Fibroblast of skin of left biceps (primary cell): ENCODE measurements at places on chromosomes 16 and 17.

DNA sequence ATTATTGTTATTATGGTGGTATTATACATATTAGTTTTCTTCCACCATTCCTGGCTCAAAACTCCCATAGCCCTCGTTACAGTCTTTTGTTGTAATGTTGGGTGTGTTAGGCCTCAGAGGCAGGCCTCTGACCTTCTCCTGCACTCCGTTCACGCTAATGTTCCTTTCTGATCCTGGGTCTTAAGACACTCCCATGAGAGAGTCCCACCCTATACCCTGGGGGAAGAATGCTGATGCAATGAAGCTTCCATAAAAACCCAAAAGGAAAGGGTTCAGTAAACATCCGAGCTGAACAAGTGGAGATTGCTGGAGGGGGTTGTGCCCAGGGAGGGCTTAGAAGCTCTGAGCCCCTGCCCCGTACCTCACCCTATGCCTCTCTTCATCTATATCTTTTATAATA lies 141.3 kb upstream of the NETO2 start:
- no peak for DNase-seq

DNA sequence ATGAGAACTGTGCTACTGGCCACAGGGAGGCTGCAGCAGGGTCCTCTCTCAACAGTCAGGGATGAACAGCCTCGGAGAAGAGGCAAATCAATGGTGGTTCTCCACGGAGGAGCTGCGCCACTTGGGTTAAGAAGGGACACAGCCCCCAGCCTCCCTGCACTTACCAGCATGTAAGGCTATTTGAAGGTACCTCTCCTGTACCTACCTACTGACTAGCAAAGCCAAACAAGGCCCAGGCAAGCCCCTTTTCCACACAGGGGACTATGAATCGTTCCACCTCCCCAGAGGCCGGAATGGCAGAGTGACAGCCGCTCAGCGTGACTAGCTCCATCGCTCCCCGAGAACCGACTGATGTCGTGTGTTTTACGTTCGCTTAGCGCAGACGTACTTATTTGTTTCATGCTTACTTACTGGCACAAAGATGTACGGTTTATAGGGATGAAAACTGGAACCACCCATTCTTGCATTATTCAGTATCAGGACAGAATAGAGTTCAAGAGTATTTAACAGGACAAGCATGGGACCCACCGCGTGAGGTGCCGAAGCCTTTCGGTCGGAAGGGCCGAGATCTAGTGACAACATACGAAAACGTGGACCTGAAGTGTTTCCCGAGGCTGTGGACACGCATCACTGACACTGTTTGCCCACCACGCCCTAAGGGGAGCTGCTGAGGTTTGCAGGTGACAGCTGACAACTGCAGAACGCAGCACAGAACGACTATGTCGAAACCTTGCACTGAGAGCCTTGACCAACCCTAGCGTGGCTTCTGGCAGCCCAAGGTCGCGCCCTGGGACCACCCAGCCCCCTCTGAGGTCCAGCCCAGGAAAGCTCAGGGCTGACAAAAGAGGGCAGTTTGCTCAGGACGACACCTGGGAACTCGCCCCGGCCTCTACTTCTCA lies 1.0 kb downstream of the TEPSIN start:
- DNase-seq = no peak

- DNase-seq = no peak
These were observed 184.4 kb downstream of the AATF start for GRCh38 chr17:37133136-37133535.

GRCh38 chr17:45298546-45299285 lies 18.1 kb downstream of the MAP3K14 start:
- DNase-seq = no peak

GRCh38 chr17:75160211-75160610 lies 5.9 kb upstream of the JPT1 start:
- no peak for DNase-seq

DNA sequence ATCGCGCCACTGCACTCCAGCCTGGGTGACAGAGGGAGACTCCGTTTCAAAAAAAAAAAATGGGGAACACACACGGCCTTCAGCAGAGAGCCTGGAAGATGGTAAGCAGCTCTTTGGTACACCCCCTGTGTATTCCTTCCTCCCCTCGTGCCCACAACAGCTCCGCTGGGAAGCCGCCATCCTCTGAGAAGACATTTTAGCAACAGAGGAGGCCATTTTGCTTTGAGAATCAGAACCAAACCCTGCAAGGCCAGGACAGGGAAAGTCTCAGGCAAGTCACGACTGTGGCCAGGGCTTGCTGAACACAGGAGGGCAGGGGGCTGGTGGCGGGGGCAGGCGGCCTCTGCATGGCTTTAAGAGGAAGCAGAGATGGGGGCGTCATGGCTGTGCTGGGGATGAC lies 45.7 kb downstream of the SOCS1 start:
- DNase-seq = no peak
